ENCODE measurements at places on chromosomes 5 and 9.

DNA sequence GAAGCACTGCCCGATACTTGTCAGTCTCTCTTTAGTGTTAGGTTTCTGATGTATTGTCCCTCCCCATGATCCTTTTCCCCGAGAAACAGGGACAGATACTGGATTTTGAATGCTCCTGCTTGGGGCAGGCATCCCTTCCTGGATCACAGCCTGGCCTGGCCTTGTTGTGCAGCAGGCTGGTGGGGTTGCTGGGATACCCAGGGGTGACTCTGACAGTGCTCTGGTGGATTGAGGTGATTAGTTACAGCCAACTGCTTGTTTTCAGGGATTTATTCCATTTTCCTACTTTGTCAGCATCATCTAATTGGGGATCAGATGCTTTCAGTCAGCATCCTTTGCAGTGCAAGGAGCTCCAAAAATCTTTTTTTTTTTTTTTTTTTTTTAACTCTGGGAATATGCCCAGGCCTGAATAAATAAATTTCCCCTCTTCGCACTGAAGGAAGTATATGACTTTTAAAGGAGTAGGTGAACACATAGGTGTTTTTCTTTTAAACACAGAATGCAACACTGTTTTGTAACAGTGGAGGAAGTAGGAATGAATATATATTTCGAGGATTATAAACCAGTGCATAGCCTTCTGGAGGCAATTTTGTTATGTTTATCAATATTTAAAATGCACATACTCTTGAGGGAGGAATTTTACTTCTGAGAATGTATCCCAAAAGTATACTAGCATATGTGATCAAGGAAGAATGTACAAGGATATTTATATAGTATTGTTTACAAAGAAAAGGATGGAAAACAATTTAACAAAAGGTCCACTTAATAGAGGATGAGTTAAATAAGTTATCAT, 127.3 kb upstream of the ELL2 start:
- DNase-seq, result no peak

- no peak for DNase-seq
These were observed at the start of gene LRRTM2 for GRCh38 chr5:138874771-138875551. LRRTM2 (minus strand) TSS chr5:138875335; CDS start chr5:138874911, 424 bp downstream.

DNA sequence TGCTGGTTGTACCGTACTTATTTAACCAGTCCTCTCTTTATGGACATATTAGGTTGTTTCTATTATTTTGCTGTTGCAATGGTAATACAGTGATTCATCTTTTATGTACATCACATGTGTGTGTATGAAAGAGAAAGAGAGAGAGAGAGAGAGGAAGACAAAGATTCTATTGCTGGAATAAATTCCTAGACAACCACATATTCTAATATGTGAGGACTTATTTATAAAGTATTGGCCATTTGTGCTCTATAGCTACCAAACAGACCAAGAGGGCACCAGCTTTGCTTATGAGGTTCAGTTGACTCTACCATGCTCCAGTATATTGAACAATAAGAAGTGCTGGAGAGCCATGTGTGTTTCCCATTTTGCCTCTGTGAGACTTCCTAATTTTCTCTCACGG, 513.5 kb downstream of the DMAC1 start:
- no peak for DNase-seq

DNA sequence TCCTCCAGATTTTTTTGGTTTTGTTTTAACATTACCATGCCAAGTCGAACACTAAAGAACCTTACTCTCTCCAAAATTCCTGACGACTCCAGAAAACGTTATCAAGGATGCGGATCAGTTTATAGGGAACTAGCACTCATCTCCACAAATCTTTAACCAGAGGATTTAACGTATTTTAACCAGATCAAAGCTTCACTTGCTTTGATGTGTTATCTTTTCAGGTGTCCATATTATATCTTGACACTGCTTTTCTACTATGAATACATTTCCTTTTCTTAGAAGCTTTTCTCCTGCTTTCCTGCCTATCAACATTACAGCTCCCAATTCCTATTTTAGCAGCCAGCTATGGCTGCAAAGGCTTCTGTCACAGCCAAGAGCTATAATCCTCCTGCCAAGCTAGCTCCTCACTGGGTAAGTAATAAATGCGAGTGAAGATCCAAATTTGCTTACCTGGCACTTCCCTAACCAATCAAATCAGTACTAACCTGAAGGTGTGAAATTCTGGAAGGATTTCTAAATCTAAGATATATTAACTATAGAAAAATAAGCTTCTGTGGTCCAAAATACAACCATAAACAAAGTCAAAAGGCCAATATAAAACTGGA, 60.2 kb downstream of the CDC14B start:
- DNase-seq, result no peak

- no peak for DNase-seq
These were observed 40.3 kb downstream of the GLRX start for GRCh38 chr5:95782181-95782580.

DNA sequence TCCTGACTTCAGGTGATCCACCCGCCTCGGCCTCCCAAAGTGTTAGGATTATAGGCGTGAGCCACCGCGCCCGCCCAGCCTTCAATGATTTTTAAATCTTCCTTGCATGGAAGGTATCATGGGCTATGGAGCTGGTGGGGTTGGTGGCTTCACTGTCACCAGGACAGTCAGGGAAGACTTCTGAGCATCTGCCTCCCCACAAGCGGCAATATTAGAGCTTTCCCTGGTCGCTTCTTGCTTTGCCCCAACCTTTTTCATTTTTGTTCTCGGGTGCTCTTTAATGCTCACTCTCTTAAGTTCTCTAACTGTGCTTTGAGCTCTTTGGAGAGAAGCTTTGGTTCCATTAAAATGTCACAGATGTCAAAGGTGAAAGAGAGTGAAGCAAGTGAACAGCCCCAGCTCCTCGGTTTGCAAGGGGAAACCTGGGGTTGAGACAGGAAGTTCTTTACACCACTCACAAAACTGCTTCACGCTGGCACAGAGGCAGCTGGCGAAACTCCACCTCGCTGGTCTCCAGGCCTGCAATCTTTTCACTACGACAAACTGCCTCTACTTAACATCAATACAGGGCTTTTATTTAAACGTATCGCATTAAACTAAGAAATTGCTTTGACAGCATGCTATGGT, 142.5 kb upstream of the RETREG1 start:
- no peak for DNase-seq

DNA sequence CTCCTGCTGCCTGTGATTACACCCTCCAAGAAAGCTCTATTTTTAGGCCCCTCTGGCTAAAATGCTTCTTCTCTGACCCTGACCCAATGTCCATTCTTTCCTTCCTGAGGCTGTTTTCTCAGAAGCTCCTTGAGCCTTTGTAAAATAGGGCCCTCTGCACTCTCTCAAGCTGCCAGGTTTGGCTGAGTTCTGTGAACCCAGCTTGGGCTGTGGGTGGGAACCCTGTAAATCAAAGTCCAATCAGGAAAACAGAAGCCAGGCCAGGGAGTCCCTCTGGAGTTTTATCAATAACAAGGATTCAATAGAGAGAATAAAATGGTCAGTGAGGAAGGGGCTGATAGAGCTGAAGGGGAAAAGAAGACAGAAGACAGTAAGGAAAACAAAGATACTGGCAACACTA, 43.7 kb upstream of the ERCC6L2 start:
- no peak for DNase-seq

- no peak for DNase-seq
These were observed 9.3 kb upstream of the RBM22 start for GRCh38 chr5:150710165-150710564.

DNA sequence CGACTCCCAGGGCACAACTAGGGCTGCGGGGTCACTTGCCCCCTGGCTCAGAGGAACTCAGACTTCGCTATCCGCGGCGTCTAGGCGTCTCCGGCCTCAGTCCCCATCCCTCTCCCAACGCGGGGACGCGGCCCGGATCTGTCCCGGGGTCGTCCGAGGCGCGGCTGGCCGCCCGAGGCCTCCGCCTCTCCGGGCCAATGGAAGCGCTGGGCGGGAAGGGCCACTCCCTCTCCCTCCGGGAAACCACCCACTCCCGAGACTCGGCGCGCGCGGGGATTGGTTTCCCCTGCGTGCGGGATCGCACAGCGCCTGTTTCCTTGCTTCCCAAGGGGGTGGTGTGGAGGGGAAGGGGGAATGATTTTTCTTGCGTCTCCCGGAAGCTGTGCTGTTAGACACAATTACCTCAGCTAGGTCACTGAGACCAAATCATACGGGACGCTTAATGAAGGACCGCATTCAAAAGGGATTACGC, 38.3 kb downstream of the NR2F1 start:
- DNase-seq, result no peak

- DNase-seq, result no peak
These were observed 116.7 kb upstream of the LPCAT1 start for GRCh38 chr5:1640421-1640881.

- DNase-seq, result no peak
These were observed 225.8 kb downstream of the MELK start for GRCh38 chr9:36798350-36799065.

DNA sequence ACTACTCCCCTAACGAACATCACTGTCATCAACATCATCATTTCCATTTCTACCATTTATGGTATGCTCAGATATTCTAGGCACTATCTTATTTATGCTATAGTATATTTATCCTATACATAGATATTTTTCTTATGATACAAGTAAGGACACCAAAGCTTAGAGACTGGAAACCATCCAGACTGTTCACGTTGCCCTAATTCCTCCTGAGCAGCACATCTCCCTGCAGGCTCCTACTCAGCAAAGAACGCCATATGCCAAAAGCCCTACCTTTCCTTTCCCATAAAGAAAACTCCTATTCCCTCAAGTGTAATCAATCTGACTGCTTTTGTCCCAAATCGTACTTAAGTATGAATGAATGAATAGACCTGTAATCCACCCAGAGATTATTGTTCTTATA, 247.0 kb downstream of the PRELID2 start:
- DNase-seq, result no peak

Measured in HCT116 (cell line).